ENCODE measurements at places on chromosomes 7 and 10. TPM values are rescaled to one million over a fixed set of nuclear protein-coding genes. Genes with fewer than 3 reads are reported as not detected.

TEX47 gene
- not detected for total RNA-seq

GRCh38 chr7:75565132-75565837, 73.2 kb downstream of the SPDYE5 start:
- no peak for DNase-seq
- no peak overlapping the region for H3K27ac ChIP-seq
- peaks cover 84% of the 10 kb centered on the region for H3K36me3 ChIP-seq
- H3K4me3 ChIP-seq: no peak overlapping the region
- H3K4me1 ChIP-seq: no peaks in the 10 kb centered on the region

DNA sequence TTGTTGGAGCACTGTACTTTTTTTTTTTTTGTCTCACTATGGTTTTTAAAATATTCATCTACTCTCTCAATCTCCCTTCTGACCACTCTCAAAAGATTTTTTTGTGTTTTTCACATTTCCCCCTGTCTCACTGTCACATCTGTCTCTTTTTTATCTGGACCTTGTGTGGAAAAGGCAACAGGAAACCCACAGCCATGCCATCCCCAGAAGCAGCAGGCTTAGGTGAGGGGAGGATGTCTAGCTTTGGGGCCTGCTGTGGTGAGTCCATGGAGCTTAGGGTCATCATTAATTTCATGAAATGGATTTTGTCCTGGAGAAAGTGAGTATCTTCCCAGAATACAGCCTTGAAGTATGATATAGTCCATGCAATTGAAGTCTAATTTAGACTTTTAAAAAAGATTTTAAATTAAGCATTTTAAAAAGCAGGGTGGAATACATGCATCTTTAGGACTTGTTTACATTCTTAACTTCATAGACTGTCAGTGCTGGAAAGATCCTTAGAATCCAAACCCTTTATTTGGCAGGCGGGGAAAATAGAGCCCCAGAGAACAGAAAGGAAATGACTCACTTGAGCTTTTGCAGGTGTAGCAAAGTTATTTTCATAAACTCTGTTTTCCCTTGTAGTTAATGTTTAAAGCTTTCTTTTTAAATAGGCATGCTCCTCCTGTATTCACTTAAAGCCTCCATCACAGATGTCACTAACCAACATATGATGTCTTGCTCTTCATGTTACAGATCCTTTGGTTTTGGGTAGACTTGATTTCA, 25.1 kb downstream of the MINDY4 start:
- no peak overlapping the region for H3K27ac ChIP-seq
- DNase-seq: no peak
- no peak overlapping the region for H3K4me3 ChIP-seq
- H3K27me3 ChIP-seq: no peaks in the 10 kb centered on the region
- no peaks in the 10 kb centered on the region for H3K4me1 ChIP-seq
- peaks cover 3% of the 10 kb centered on the region for H3K36me3 ChIP-seq

- H3K27me3 ChIP-seq: no peaks in the 10 kb centered on the region
- no peaks in the 10 kb centered on the region for H3K36me3 ChIP-seq
- H3K4me1 ChIP-seq: no peaks in the 10 kb centered on the region
- DNase-seq: peak; percentile 52
- H3K4me3 ChIP-seq: no peak overlapping the region
- peak overlapping the region; percentile 78 for H3K27ac ChIP-seq
Measured at GRCh38 chr10:71998840-71999194, 34.6 kb downstream of the CHST3 start.

GRCh38 chr10:86815035-86815617, 58.7 kb downstream of the BMPR1A start:
- no peaks in the 10 kb centered on the region for H3K4me1 ChIP-seq
- no peak for DNase-seq
- H3K27me3 ChIP-seq: no peaks in the 10 kb centered on the region
- H3K36me3 ChIP-seq: peaks cover 25% of the 10 kb centered on the region
- H3K4me3 ChIP-seq: no peak overlapping the region
- H3K27ac ChIP-seq: no peak overlapping the region

ANKRD26 gene
- total RNA-seq: 21.9 TPM

GRCh38 chr10:98463976-98464754, 17.4 kb upstream of the HPS1 start:
- H3K4me1 ChIP-seq: no peaks in the 10 kb centered on the region
- H3K36me3 ChIP-seq: no peaks in the 10 kb centered on the region
- H3K27ac ChIP-seq: no peak overlapping the region
- no peak for DNase-seq

DNA sequence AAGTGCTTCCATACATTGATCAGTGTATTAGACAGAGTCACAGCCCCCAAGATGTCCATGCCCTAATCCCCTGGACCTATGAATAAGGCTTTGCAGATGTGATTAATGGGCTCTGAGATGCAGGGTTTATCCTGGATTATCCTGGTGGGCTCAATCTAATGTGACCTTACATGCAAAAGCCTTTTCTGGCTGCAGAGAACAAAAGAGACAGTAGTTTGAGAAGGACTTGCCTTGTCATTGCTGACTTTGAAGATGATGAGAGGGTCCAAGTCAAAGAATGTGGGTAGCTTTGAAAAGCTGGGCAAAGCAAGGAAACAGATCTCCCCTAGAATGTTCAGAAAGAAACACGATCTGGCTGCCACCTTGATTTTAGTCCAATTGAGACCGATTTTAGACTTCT, 238.7 kb downstream of the CCSER2 start:
- peaks cover 15% of the 10 kb centered on the region for H3K4me1 ChIP-seq
- peak overlapping the region; percentile 10 for H3K27ac ChIP-seq
- H3K27me3 ChIP-seq: no peaks in the 10 kb centered on the region
- H3K4me3 ChIP-seq: peak overlapping the region; percentile 47

DNA sequence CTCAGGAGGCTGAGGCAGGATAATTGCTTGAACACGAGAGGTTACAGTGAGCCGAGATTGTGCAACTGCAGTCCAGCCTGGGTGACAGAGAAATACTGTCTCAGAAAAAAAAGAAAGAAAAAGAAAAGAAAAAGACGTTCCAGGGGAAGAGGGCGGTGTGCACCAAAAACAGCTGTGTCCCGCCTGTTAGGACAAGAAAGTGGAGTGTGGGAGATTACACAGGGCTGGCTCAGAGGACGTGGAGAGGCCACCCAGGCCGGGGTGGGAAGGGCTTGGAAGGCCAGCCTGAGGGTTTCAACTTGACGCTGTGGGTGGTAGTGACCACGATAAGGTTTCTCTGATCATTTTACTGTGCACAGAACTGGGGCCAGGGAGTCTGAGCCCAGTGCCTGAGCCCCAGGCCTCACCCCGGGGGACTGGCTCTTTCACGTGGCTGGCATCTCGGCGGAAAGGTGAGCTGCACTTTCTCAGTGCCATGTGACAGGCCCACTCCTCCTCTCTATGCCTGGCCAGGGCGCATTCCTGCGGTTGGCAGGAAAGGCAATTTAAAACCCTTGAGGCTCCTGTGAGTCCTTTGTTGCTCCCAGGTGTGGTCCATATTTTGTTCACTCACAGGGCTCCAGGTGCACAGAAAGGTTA, 13.9 kb downstream of the RHBDD2 start:
- H3K4me3 ChIP-seq: no peak overlapping the region
- H3K27me3 ChIP-seq: no peaks in the 10 kb centered on the region
- no peak overlapping the region for H3K27ac ChIP-seq

HOXA4 gene
- not detected for total RNA-seq

DNA sequence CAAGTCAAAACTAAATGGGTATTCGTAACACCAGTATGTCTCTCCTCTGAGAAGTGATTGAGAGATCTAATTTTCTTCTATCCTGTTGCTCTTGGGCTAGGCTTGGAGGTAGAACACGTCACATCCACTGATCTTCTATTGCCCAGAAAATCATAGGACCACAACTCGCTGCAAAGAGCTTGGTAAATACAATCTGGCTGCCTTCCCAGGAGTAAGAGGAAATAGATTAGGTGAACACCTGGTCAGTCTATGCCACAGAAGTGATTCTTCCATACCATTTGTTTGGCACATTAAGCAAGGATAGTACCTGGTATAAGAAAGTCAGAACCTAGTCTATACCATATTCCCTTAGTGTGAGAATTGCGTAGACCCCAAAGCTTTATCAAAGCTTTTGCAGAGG, 129.3 kb upstream of the PHYHIPL start:
- no peaks in the 10 kb centered on the region for H3K27me3 ChIP-seq
- no peak overlapping the region for H3K27ac ChIP-seq
- H3K4me1 ChIP-seq: no peaks in the 10 kb centered on the region

PTPRZ1 gene
- total RNA-seq: 11.9 TPM

GRCh38 chr7:30688718-30689221, 6.5 kb upstream of the CRHR2 start:
- no peak overlapping the region for H3K4me3 ChIP-seq
- no peaks in the 10 kb centered on the region for H3K4me1 ChIP-seq
- DNase-seq: peak; percentile 84

DNA sequence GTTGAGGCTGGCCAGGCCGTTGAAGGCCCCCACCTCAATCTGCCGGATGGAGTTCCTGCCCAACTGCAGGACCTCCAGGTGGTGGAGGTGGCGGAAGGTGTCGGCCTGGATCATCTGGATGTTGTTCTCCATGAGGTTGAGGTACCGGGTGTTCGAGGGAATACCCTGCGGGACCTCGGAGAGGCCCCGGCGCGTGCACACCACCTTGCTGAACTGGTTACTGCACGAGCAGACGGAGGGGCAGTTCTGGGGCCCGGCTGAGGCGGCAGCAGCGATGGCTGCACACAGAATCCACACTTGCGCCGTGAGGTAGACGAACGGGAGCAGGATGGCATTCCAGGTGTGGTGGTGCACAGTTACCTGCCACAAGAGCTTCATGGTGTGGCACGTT, 979 bp downstream of the LRRC4 start:
- peak overlapping the region; percentile 75 for H3K4me3 ChIP-seq
- peaks cover 22% of the 10 kb centered on the region for H3K36me3 ChIP-seq
- no peak overlapping the region for H3K27ac ChIP-seq
- H3K27me3 ChIP-seq: peaks cover 27% of the 10 kb centered on the region

- no peak overlapping the region for H3K27ac ChIP-seq
- no peaks in the 10 kb centered on the region for H3K4me1 ChIP-seq
- DNase-seq: no peak
- H3K4me3 ChIP-seq: no peak overlapping the region
- no peaks in the 10 kb centered on the region for H3K36me3 ChIP-seq
Measured at GRCh38 chr10:36094096-36094495, 452.0 kb upstream of the FZD8 start.

DNA sequence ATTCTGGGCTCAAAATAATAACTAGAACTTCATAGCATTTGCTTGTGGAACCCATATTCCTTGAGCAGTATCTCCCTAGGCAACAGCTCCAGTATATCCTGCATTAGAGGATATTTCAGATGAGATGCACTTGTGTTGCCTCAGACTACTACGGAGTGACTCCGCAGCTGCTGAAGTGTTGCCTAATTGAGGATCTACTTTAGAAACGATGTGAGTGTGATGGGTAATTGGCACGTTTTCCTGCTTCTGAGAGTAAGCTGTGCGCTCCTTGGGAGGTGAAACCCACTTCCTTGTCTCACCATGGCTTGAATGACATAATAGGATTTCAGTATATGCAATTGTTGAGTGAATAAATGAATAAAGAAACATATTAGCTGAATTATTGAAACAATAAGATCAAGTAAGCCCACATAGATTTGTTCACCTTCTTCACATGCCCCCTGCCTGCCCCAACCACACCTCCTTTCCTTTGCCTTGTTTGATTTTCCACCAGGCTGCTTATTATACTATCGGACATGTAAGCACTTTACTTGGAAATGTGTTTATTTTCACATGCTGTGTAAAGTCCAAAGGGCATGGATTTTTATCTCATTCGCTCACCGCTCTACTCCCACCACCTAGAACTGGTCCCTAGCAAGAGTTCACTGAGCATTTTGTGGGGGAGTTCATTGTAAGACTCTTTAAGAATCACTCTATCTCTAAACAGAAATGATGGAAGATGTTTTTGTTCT, 303.8 kb downstream of the KCNMA1 start:
- H3K4me3 ChIP-seq: no peak overlapping the region
- no peak overlapping the region for H3K27ac ChIP-seq
- no peaks in the 10 kb centered on the region for H3K36me3 ChIP-seq
- no peak for DNase-seq
- H3K4me1 ChIP-seq: no peaks in the 10 kb centered on the region

- no peak overlapping the region for H3K27ac ChIP-seq
- H3K4me1 ChIP-seq: no peaks in the 10 kb centered on the region
- DNase-seq: no peak
Measured at GRCh38 chr10:118900617-118901016, 128.9 kb upstream of the NANOS1 start.

DNA sequence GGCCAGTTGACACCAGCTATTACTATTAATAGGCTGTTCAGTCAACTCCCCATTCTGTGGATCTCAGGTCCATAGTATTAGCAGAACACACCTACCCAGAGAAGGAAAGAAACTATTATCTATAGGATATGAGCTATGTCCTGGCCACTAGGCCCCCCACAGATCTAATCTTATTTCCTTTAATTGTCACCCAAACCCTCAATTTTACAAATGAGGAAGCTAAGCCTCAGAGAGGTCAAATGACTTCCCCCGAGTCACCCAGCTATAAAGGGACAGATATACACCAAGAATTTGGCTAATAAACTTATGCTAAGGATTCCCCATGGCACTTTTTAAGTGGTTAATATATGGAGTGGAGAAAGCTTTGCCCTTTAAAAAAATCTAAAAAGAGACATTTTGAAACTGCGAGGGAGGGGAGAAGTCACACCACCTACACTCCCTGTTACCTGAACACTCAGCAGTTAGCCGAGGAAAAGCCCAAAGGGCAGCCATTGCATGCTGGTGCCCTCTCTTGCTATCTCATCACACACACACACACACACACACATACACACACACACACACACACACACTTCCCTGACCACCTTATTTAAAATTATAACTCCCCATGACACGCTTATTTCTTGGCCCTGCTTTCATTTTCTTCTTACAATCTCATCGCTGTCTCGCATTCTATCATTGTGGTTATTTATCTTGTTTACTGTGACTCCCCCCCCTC, 157.0 kb upstream of the ADO start:
- H3K4me3 ChIP-seq: no peak overlapping the region
- H3K27me3 ChIP-seq: no peaks in the 10 kb centered on the region
- H3K4me1 ChIP-seq: no peaks in the 10 kb centered on the region
- no peak for DNase-seq
- no peak overlapping the region for H3K27ac ChIP-seq

HTR5A gene
- total RNA-seq: not detected

CRHR2 gene
- not detected for total RNA-seq

NACAD gene
- total RNA-seq: 5.8 TPM

GRCh38 chr7:101933688-101934121, 116.3 kb downstream of the CUX1 start:
- no peak for DNase-seq
- H3K36me3 ChIP-seq: peaks cover 25% of the 10 kb centered on the region
- H3K27ac ChIP-seq: no peak overlapping the region
- peaks cover 32% of the 10 kb centered on the region for H3K4me1 ChIP-seq
- no peaks in the 10 kb centered on the region for H3K27me3 ChIP-seq

GRCh38 chr10:58044072-58044471, 223.6 kb downstream of the IPMK start:
- H3K27ac ChIP-seq: no peak overlapping the region
- no peak for DNase-seq
- no peaks in the 10 kb centered on the region for H3K36me3 ChIP-seq

- H3K27ac ChIP-seq: no peak overlapping the region
- DNase-seq: no peak
- H3K27me3 ChIP-seq: no peaks in the 10 kb centered on the region
- H3K36me3 ChIP-seq: peaks cover 3% of the 10 kb centered on the region
Measured at GRCh38 chr7:132152131-132152889, 424.0 kb downstream of the PLXNA4 start.

All from endodermal cell (in vitro differentiated cells).